Activated CD4-positive, CD25-positive, alpha-beta regulatory T cell (primary cell): ENCODE measurements at places on chromosomes 6 and 20.

DNA sequence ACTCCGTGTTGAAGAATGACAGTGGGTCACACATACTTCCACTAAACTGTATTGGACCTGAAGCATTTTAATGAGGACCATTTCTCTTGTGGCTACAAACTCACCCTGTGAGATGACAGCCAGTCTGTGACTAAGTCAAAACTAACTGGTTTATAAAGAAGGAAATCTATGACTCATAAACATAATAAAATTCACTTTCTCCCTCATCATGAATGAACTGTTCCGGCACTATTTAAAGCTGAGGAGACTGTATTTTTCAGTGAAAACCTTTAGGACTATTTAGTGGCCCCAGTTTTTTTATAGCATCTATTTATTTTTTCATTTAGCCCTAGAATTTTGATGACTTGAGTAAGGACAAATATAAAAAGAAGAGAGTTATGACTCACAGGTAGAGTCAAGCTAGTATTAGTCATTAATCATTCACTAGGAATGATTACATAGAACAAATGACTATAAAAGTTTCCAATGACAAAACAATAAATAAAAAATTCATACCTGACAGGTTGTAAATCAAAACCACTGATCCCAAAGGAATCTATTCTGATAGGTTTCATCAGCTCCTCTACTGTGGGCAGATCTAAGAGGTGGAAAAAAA, 34.2 kb downstream of the CEP162 start:
- no peak for DNase-seq

- no peak for DNase-seq
Measured at GRCh38 chr20:48425817-48426612, 401.8 kb downstream of the PREX1 start.

GRCh38 chr6:16205377-16206144, 32.8 kb upstream of the GMPR start:
- DNase-seq = no peak

DNA sequence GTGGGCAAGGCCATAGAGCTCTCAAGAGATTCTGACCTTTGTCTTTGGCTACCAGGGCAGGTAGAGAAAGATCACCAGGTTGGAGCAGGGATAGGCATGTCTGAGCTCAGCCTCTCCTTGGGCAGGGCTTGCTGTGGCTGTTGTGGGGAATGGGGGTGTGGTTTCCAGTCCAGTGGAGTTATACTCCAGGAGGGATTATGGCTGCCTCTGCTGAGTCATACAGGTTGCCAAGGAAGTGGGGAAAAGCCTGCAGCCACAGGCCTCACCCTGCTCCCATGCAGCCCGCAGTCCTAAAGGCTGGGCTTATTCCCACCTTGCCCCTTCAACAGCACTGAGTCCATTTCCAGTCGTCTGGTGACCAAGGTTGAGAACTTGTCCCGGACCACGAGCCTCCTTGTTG, 21.9 kb downstream of the MEP1A start:
- DNase-seq = no peak

DNA sequence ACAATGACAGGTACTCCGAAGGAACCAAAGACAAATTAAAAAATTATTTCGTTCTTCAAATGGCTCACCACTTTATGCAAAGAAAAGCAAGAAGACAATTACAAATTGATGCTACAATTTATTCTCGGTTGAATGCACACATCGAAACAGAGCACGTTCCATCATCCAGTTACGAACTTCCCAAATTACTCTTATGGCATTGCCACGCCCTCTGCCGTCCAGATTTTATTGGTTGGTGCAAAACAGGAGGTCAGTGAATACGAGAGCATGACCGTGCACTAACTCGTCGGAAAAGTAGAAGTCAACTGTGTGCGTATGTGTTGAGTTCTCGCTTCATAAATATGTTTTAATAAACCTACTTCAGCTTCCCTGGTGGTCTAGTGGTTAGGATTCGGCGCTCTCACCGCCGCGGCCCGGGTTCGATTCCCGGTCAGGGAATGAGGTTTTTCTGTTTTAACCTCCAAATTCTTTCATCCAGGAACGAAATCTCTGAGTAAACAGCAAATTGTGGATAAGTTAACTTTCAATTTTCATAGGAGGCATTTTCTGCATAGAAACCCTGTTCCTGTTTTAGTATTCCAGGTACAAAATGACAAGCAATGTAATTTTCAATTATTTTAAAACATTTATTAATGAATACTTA, 23.2 kb downstream of the ZNF311 start:
- DNase-seq = peak; percentile 28

DNA sequence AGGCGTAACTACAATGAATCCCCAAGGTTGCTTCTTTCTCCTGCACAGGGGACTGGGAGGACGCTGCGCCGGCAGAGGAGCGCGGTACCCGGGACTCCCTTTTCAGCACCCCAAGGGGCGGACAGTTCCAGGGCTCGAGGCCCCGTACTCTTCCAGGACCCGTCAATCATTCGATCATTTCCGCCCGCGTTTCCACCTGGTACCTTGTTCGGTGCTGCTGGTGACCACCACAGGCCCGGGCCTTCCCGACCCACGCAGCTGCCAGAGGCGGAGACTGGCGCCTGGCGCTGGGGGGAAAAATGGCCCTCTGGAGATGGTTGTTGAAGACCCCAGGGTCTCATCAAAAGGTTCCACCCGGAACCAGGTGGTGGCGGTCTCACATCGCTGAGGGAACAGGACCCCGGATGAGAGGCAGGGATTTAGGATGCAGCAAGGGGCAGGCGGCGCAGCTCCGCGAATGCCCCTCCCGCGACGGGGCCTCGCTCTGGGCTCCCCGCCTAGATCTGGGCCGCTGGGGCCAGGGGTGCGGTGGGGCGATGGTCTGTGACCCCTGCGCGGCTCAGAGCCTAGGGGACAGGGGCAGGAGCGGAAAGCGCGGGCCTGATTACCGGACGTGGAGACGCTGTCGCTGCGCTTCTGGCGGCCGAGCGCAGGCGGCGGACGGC, 744 bp downstream of the VSX1 start:
- DNase-seq = peak; percentile 15

DNA sequence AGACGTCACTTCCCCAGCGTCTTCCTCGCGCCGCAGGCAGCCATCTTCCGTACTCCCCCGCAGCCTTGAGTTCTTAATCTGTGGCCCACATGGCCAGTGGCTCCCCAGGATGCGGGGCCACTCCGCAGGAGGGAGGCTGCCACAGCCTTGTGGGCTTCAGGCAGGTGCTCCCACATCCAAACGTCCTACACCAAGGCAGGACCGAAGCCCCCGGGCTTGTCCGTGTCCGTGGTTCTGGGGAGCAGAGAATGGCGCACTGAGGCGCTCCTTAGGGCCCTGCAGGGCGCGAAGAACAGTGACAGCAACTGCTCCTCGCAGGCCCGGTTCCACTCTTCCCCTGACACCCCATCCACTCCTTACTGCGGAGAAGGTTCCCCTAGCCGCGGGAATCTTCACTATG, 755.8 kb downstream of the PRIM2 start:
- no peak for DNase-seq

GRCh38 chr6:8991844-8992243, 556.5 kb upstream of the SLC35B3 start:
- no peak for DNase-seq

- DNase-seq = no peak
Measured at GRCh38 chr20:29306390-29307072, 1950.9 kb upstream of the DEFB115 start.

GRCh38 chr20:1313236-1313964, 15.5 kb downstream of the SDCBP2 start:
- peak; percentile 44 for DNase-seq

DNA sequence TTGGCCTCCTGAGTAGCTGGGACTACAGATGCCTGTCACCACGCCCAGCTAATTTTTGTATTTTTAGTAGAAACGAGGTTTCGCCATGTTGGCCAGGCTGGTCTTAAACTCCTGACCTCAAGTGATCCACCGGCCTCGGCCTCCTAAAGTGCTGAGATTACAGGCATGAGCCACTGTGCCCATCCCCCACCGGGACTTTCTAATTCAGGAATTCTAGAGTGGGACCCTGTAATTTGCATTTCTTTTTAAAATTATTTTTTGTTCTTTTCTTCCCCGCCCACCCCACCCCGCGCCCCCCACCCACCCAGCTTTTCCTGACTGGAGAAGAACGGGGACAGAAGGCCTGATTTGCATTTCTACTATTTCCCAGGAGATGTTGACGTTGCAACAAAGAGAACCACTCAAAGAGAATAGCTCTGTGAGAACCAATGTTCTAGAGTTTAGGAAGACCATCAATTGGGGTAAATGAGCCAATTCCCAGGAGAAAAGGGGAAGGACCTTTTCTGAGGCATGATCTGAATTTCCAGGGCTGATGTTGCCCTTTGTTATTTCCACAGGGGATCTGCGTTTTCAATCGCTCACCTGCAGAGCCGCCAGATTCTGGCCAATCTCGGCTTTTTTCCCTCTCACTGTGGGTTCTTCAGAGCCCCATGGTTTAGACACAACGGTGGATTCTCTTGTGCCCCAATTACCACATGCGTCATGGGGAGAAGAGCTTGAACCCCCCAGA, 33.2 kb upstream of the TFAP2C start:
- no peak for DNase-seq

GRCh38 chr6:165574220-165575157, 88.6 kb downstream of the PDE10A start:
- DNase-seq = no peak

DNA sequence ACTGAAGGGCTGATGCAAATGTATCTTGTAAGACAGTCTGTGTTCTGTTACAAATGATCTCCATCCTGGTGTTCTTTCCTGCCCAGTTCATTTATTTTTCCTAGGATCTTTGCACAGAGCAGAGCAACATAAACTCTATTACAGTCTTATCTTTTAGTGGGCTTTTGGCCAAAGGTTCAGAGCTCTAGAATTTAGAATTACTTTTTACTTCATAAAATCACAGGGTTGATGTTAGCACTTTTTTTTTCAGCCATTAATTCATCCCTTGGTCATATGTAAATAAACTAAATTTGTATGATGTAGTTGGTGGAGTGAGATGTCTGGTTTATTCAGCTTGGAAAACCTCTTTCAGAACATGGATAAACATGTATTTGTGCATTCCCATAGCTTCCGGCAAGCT, 181.9 kb downstream of the ZFAND3 start:
- DNase-seq = no peak

DNA sequence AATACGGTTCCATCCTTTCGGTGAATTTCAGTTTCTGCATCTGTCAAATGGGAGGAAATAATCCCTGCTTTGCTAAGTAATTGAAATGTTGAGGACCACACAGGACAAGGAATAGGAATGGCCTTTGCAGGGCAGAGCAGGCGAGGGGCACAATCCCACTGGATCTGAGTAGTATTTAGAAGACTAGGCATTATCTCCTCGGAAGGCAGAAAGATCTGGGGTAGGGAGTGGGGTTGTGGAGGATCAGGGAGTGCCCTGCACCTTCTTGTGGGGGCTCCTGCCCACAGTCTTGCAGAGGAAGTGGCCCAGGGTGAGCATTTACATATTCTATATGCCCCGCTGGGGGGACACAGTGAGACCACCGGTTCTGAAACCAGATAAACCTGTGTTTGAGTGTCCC, 87.1 kb upstream of the SIRPA start:
- no peak for DNase-seq

DNA sequence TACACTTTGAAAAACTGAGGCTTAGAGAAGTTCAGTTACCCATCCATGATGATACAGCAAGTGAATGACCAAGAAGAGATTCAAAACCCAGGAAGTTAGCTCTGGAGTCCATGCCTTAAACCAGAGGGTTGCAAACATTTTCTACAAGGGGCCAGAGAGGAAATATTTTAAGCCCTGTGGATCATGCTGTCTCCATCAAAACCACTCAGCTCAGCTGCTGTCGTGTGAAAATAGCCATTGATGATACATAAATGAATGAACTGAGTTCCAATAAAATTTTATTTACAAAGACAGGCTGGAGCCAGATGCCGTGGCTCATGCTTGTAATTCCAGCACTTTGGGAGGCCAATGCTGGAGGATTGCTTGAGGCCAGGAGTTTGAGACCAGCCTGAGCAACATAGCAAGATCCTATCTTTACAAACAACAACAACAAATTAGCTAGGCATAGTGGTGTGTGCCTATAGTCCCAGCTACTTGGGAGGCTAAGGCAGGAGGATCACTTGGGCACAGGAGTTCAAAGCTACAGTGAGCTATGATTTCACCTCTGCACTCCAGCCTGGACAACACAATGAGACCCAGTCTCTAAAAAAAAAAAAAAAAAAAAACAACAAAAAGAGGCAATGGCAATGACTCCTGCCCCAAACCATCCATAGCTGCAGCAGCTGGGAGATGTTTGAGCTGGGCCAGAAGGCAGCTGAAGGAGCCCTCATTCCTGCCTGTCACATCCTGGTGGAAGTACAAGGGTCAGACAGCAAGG, 44.1 kb upstream of the RIN2 start:
- DNase-seq = no peak

- no peak for DNase-seq
Measured at GRCh38 chr20:43916881-43917371, 2.3 kb downstream of the TOX2 start.

GRCh38 chr20:4821590-4821989, 99.9 kb downstream of the PRND start:
- no peak for DNase-seq

DNA sequence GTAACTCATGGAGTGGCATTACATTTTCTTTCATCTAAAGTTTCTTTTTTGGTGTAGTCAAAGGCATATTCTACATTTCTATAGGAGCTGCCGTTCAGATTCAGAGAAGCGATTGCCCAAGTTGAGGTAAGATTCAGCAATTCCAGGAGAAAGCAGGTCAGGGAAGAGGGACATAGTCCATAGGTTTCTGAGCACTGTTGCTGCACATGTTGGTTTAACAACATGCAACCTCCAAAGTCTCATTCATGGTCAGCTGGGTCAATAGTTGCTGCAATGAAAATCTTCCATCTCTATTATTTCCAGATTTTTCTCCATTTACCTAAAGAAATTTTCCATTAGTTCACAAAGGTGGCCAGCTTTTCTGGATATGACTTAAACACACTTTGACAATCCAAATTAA, 682.3 kb upstream of the MAN1A1 start:
- DNase-seq = no peak

DNA sequence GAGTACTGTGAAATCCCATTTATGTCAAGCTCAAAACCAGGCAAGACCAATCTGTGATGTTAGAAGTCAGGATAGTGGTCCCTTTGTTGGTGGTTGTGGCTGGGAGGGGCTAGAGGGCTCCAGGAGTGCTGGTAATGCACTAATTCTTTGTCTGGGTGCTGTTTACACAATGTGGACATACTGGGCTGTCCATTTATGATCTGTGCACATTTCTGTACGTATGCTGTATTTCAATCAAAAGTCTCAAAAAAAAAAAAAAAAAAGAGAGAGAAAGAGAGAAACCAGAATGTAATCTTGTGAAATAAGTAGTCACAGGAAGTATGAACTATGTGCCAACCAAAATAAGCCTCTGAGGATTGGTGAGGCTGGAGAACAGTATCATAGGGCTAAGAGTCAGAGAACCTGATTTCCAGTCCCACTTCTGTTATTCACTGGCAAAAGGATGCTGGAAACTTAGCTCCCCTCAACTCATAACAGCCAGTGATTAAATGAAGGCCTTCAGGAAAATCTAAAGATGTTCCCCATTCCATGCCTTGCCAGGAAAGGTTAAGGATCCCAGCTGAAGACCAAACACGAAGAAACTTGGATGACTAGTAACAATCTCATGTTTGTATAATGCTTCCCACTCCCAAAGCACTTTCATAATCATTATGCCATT, 19.6 kb upstream of the TRAM2 start:
- no peak for DNase-seq
